ENCODE measurements at places on chromosomes 11 and 22.

GRCh38 chr22:26614322-26614721 is 3.5 kb downstream of the CRYBB1 start:
- no peak for DNase-seq

- no peak for DNase-seq
Measured at GRCh38 chr11:30936491-30936890, 350.3 kb upstream of the MPPED2 start.

GRCh38 chr11:116331381-116331780 is 441.4 kb downstream of the BUD13 start:
- DNase-seq = no peak

GRCh38 chr11:91947215-91947820 is 277.3 kb upstream of the FAT3 start:
- DNase-seq = peak; percentile 90

DNA sequence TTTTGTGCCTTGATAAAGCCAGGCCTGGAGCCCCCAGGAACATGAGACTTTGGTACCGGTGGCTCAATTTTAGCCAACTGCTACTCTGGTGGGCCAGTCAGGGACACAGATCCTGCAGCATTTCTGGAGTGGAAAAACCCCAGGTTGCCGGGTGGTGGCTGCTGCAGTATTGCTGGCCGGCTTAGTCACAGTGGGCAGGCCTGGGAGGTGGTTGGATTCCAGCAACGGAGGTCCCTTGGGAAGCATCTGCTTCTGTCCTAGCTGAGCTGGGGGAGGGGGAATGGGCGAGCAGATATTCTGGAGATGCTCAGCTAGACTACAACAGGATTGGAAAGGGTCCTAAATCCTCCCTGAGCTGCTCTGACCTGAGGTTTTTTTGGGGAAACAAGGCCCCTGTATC is 31.6 kb upstream of the ACCSL start:
- no peak for DNase-seq

DNA sequence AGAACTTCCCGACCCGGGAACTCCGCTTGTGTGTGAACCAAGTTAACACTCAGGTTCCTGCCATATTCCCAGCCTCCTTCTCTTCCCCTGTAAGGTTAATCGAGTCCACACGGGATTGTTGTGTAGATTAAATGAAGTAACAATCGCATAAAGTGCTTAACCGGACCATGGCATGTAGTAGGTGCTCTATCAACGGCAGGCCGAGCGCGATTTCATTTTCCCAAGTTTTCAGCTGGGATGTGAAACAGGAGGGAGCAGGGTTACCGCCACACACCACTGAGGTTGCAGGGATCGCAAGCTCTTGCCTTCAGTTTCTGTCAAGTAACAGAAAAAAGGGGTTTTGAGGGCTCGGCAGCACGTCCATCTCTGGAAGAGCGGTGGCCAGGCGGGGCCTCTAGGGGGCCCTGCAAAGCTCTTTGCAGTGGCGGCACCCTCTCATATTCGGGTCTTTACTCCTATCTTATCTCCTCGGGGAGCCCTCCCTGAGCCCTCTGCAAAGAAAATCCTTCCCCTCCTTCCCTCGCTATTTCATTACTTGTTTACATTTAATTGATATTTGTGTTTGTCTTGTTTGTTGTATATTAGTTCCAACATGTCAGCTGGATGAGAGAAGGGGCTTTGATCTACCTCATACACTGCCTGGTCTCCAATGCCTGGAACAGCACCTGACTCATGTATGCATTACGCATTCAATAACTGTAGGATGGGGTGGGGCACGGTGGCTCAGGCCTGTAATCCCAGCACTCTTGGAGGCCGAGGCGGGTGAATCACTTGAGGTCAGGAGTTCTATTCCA is 816 bp upstream of the PLEKHA7 start:
- DNase-seq = peak; percentile 15

- no peak for DNase-seq
Measured at GRCh38 chr11:5507933-5508305, 1.8 kb downstream of the UBQLN3 start.

- no peak for DNase-seq
Measured at GRCh38 chr11:102734650-102735049, 9.9 kb upstream of the MMP8 start.

- no peak for DNase-seq
Measured at GRCh38 chr11:34643846-34644245, 23.0 kb downstream of the EHF start.

GRCh38 chr11:36228689-36229088 is 60.5 kb downstream of the COMMD9 start:
- no peak for DNase-seq

GRCh38 chr22:49786976-49787706 is 40.5 kb downstream of the BRD1 start:
- DNase-seq = no peak

DNA sequence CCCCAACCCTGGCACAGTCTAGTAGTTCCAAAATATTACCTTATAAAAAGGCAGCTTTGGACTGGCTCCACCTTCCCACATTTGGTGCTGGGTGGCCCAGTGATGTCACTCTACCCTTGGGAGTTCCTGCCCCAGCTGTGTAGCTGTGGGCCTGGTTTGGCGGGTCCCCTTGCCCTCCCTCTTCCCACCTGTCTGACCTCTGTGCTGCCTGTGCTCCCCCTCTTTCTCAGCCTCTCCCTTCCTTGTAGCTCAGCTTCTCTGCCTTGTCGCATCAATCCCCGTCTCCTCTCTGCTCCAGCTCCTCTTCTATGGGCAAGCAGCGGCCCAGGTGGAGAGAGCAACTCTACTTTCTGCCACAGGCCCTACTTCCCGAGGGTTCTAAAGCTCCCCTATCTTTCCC is 54.6 kb downstream of the CHRDL2 start:
- DNase-seq = no peak

GRCh38 chr11:112374486-112375140 is 114.0 kb upstream of the PLET1 start:
- no peak for DNase-seq

DNA sequence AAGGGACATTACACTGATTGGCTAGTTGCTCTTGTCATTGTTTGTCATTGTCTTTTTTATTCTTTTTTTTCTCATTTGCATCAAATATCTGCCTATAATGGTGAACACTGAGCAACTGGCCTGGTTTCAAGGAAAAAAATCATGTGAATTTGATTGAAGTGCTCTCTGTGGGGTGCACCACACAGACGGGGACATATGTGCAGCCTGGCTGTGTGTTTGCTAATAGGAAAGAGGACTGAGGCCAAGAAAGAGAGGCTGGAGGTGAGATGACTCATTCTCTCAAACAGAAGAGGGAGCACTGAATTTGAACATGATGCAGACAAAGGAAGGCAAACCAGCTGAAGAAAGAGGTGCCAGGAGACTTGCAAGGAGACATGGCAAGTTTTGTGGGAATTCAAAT is 684.9 kb upstream of the CCDC90B start:
- no peak for DNase-seq

- no peak for DNase-seq
Measured at GRCh38 chr22:19577422-19577966, 53.3 kb upstream of the CLDN5 start.

- no peak for DNase-seq
Measured at GRCh38 chr11:28808771-28809170, 700.6 kb downstream of the METTL15 start.

DNA sequence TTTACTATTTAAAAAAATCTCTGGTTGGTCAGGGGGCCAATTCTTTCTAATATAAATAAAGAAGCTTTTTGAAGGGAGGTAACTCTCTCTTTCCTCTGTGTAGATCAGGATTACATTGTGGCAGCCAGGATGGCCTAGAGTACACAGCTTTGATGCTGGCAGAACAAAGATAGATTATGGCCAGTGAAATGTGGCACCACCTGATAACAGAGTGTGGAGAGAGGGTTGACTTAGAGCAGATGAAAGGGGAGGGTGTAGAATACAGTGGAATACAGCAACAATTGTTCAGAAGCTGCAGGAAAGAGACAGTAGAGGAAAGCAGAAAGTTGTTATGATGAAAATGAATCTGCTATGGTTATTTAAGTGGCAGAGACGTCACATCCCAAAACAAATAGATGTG is 99.0 kb downstream of the FAR1 start:
- no peak for DNase-seq

DNA sequence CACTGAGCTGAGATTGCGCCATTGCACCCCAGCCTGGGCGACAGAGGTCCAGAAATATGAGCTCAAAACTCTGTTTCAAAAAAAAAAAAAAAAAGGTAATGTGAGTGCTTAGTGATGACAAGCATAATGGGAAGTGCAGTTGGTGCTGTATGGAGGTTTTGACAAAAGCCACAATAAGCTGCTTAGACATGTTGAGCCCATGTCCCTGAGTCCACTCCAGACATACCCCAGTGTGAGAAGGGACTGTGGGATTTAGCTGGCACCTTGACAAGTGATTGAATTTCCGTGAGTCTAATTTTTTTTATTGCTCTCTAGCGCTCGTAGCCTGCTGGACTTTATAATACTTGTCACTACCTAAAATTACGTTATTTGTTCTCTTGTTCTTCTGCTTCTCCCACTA is 15.1 kb upstream of the LGR4 start:
- no peak for DNase-seq

- no peak for DNase-seq
Measured at GRCh38 chr11:36023922-36024321, 80.1 kb downstream of the LDLRAD3 start.

- DNase-seq = no peak
Measured at GRCh38 chr11:9692691-9693090, 28.8 kb downstream of the SWAP70 start.

GRCh38 chr11:17985517-17985916 is 27.3 kb downstream of the SERGEF start:
- no peak for DNase-seq

DNA sequence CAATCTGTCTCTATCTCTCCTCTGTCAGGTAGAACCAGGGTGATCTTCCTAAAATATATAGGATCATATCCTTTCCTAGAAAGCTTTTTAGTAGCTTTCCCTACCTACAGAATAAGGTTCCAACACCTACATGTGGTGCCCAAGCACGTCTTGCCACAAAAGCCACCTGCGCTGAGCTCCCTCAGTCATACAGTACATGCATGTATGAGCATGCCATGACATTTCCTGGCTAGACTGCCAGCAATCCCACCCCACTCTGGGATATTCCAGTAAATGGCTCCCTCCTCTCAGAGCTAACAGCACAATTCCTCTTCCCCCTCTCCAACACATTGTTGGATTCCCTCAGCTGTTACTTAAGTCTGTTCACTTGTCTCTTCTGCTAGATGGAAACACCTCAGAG is 398.0 kb downstream of the TENM4 start:
- DNase-seq = no peak

DNA sequence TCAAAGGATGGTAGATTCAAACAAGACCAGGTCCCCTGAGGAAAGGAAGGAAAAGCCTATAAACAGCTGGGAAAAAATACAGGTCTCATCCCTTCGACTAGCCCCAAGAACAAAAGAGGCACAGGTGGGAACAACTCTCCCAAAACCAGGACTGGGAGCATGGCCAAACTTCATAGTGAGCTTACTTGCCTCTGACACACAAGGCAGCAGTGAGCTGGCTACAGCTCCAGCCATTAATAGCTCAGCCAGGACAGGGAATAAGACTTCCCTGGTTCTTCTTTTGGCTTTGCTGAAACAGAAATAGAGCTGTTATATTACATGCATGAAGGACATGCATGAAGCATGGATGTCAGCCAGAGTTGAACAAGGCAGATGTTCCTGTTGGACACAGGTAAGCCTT is at the start of gene OR10A2:
TSS of gene OR10A2 (plus strand) at position 97 of the 400 bp plus-strand sequence. CDS start 6,698 bp downstream, outside the sequence.
- DNase-seq = no peak

GRCh38 chr11:57597916-57598830 is 688 bp downstream of the SERPING1 start:
- no peak for DNase-seq
